ENCODE measurements at places on chromosomes 6 and 20. TPM values are rescaled to one million over a fixed set of nuclear protein-coding genes. Genes with fewer than 3 reads are reported as not detected.

- peak; percentile 67 for DNase-seq
Measured at GRCh38 chr20:40931410-40932044, 97.1 kb upstream of the TOP1 start.

GRCh38 chr6:45822873-45823272 lies 192.8 kb downstream of the CLIC5 start:
- DNase-seq: no peak

DNA sequence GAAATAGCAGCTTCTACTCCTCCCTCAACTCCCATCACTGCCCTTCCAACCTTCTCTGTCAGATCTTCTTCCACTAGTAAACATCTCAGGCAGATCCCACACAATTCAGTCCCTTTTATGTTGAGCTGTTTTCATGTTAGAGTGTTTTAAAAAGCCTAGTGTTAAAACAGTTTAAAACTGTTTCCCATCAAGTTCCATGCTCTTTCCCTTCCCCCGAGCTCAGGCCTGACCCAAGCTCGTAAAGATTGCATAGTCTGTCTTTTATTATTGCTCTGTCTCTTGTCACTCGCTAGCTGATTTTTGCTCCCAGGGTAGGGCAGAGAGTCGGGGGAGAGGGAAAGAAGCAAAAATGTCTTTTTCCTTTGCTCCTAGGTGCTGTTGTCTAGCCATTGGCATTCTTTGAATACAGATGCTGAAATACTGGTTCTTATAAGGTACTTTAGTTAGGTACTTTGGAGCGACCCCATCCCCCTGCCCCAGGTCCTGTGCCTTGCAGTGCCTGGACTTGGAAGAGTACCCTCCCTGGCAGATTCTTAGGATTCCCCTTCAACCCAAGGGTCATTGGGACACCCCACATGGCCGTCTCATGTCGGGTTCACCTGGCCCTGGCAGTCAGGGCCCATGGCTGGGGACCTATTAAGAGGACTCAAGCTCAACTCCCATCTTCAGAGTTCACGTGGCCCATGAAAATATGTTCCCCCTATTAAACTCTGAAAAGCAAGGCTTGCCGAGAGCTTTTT lies 101.2 kb upstream of the ARMC2 start:
- DNase-seq: no peak

DNA sequence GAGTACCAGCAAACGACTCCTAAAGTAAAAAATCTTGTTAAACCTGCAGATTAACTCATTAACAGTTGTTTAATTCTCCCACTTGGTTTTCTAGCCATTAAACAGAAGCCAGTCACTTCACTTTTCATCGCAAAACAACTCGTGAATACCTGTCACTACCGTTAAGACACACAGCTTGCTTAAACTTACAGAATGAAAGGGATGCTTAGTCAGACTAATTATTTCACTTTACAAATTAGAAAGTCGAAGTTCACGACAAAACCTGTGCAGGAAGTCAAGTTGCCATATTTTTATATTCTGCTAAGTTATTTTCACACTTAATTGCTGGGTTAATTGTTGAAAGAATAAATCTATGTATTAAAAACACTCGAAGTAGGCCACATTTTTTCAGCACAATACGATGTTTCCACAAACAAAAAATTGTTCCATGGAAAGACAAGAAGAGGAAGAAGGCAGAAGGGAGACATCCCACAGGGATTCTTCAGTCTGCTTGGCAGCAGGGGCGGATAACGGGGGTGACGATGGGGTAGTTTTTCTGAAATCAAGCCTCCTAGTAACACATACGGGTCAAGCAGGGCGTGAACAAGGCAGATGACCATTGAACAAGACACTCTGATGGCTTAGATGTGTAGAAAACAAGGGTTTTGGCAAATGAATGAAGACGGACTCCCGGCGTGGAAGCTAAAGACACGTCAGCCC lies 933 bp downstream of the SSR1 start:
- no peak for DNase-seq

GRCh38 chr6:77492530-77492929 lies 29.2 kb upstream of the HTR1B start:
- DNase-seq: no peak

DNA sequence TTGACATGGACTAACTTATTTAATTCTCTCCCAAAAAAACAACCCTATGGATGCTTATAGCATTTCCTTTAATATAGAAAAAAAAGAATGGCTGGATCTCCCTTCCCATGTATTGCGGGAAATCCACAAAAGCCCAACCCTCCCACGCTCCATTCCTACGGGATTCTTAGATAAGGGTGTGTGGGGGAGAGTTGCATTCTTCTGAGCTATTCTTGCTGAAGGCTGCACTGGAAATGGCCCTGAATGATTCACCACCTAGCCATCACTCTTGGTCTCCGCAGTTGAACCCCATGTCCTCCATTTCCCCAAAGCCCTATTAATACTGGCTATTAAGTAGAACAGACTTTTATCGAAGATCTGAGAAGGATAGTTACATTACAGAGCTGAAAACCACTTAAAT lies 41.9 kb upstream of the ADGRF5 start:
- DNase-seq: no peak

GSTA2 gene
- total RNA-seq: 2.7 TPM

DNA sequence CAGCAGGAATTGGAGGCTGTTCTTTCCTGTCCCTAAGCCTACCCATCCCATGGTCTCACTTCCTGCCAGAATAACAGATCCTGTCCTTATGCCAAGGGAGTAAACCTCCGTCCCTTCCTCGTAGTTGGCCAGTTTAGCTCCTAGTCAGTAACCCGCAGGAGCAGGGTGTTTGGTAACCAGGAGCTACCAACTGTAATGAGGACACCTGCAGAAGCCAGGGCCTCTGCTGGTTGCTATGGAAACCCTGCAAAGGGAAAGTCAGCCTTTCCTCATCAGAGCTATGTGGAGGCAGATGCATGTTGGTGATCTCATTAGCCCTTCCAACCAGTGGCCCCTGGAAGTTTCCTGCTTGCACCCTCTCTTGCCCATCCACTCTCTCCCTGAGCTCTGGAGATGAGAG lies 368.2 kb upstream of the SULF2 start:
- peak; percentile 12 for DNase-seq

WFDC5 gene
- 0.37 TPM for total RNA-seq

RTN4IP1 gene
- total RNA-seq: 6.0 TPM

DNA sequence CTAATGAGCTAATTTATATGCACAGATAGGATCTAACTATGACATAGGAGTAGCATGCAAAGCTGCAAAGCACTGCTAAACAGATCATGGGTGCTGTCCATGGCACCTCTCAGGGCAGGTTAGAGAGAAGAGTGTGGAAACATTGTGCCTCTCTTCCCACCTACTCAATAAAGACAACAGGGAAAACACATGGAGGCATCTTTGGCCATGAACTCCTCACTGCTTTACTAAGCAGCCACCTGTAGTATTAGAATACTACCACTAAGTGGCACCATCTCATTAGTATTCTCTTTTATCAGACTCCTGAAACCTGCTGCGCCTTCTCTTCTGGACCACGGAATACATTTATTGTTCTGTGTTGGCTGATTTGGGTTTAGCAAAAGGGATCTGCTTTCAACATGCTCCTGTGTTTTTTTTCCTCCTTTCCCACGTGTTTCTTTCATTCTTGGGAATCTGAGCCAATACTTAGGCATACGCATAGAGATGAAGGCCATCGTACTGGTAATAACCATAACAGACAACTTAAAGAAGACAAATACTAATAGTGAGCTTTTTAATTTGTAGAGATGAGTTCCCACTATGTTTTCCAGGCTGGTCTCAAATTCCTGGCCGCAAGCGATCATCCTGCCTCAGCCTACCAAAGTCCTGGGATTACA lies 9.4 kb upstream of the HDDC2 start:
- DNase-seq: peak; percentile 71

KIAA0408 gene
- total RNA-seq: 19.1 TPM

DNA sequence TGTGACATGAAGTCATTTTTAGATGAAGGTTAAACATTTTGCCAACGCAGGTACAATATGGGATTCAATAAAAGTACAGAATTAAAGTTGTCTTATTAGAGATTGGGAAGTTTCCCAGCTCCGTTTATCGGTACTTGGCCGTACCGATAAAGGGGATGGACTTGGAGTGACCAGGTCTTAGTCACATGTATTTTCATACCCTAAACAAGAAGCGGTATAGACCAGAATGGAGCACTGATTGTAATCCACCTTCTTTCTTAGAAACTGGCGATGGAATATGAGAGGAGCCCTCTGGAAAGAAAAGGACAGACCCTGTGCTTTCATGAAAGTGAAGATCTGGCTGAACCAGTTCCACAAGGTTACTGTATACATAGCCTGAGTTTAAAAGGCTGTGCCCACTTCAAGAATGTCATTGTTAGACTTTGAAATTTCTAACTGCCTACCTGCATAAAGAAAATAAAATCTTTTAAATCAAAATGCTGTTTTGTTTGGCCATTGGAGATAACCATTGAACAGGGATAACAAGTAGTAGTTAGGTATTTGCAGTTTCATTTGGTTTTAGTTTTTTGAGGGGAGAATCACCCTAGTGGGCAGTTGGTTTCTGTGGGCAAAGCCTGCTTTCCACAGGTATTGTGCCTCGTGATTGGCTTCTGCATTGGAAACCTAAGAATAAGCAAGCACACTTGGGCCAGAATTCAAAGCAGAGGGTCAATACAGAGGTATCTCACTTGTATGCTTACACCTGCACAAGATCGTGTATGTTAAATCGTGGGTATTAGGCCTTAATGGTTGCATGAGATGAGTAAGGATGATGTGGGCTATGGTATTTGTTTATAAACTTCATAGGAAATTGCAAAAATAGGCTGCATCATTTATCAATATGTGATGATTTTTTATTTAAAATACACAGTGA lies 11.2 kb upstream of the ZNFX1 start:
- DNase-seq: peak; percentile 38

GRCh38 chr6:43869792-43870659 lies 100.0 kb downstream of the VEGFA start:
- DNase-seq: no peak

DNA sequence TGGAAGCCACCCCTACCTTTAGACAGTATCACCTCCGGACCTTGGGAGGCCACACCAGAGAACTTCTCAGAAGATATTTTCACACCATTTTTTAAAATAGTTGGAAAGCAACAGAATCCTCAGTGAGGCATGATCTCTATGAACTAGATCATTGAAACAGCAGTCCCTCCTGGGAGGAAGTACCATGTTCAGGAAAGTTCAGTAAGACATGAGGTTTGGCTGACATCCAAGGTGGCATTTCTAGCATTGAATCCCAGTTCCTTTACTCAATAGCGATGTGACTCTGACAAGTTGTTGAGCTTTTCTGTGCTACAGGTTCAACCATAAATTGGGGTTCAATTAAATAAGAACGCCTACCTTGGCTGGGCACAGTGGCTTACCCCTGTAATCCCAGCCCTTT lies 169.0 kb downstream of the TBC1D7 start:
- DNase-seq: no peak

DNA sequence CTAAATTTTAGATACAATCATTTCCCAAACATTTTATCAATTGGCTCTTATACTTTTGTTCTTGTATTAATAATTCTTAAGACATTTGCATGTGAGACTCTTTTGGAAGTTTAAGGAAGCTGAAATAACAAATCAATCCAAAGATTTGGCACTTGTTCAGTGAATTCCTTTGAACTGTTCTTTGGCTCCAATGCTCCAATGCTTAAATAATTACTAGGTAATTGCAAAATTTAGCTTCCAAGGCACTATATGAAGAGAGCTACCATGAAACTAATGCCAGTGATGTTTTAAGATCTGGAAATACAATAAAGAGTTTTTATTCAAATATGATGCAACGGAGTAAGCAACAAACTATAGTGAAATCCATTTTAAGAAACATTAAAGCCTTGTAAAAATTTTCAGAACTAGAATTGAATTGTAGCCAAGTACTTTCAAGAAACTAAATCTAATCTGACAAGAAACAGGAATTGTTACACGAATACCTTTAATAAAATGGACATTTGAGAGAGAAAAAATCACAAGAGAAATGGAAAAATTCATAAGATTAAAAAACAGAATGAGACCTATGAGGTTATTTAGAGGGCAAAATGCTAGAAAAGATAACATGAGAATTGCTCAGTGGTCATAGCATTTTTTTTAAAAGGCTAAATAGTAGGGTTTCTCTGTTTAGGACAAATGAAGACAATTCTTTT lies 43.6 kb upstream of the SMLR1 start:
- DNase-seq: no peak

DNA sequence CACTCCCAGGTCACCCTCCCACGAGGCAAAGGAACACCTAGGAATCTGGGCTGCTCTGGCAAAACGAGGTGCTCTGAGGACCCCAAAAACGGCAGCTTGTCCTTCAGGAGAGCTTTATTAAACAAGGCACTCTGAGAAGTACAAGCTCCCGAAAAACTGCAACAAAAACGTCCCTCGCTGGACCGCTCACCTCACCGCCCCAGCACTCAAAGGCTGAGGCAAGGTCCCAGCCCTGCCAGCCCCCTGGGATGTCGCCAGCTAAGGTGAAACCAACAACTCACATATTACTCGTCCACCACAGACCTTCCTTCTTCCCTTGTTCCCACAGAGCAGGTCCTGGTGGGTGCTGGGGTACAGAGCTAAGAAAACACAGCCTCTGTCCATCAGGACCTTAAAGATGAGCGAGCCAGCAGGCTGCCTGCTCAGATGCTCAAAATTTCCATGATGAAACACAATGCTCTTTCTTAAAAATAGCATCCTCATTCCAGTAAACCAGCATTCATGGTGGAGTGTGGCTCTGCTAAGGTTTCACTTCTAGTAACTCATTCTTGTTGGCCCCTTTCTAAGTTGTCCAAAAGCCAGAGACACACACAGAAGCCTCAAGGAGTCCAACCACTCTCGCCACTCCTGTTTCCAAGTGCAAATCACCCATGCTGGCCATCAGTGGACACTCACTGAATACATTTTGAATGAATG lies 35.9 kb downstream of the ATP9A start:
- DNase-seq: peak; percentile 57

DNA sequence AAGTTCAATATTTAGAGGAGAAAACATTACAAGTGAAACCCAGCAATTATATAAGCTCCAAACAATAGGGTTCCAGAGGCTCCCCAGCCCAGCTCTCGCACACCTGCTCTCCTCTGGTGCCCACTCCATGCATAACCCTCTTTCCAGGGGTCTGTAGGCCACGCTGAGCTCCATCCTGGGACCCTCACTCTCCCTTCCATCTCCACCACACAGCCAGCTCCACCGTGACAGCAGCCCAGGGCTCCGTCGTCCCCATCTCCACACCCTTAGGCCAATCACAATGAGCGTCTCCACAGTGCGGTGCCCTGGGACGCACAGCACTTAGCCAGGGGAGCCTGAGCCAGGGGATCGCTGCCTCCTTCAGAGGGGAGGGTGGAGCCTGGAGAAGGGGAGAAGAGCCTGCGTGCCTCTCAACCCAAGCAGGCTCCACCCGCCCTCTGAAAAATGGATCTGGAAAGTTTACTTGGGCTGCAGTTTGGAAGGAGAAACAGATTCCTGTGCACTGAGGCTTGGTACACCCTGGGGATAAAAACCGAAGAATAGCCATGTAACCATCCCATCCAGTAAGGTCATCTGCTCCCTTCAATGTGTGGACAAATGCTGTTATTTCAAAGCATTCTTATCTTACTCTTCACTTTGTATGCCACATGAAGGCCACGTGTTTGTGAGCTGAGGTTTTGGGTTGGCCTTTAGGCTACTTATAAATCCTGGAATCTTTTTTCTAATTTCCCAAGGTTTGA lies 72.4 kb upstream of the GGTLC1 start:
- no peak for DNase-seq

PRPH2 gene
- total RNA-seq: 1.9 TPM

HSPA12B gene
- total RNA-seq: 14.6 TPM

ZSCAN26 gene
- total RNA-seq: 9.6 TPM

- DNase-seq: no peak
Measured at GRCh38 chr6:65229825-65230224, 477.2 kb downstream of the EYS start.

Data from left lung (tissue), 14 donors.